Type B pancreatic cell (in vitro differentiated cells): ENCODE measurements at places on chromosomes 7 and 10. TPM values are rescaled to one million over a fixed set of nuclear protein-coding genes. Genes with fewer than 3 reads are reported as not detected.
A peak's percentile ranks its signal among the peaks of the same experiment; 100 is the strongest.

DNA sequence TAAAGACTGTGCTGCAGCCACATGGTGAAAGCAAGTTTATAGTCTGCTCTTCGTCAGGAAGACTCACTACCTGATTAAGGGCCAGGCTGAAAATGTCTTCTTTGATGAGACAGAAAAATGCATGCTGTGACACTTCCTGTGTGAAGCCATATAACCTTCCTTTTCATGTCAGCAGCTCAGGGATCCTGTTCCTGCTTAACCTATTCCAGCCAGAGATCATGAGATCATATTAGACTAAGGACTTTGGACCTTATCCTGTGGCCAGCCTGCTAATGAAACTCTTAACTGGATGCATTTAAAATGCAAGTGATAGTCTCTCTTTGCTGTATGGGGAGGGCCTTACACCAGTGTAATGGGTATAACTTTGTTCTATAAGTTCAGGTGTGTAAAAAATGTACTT lies 165.2 kb downstream of the PTEN start:
- no peak for DNase-seq

DNA sequence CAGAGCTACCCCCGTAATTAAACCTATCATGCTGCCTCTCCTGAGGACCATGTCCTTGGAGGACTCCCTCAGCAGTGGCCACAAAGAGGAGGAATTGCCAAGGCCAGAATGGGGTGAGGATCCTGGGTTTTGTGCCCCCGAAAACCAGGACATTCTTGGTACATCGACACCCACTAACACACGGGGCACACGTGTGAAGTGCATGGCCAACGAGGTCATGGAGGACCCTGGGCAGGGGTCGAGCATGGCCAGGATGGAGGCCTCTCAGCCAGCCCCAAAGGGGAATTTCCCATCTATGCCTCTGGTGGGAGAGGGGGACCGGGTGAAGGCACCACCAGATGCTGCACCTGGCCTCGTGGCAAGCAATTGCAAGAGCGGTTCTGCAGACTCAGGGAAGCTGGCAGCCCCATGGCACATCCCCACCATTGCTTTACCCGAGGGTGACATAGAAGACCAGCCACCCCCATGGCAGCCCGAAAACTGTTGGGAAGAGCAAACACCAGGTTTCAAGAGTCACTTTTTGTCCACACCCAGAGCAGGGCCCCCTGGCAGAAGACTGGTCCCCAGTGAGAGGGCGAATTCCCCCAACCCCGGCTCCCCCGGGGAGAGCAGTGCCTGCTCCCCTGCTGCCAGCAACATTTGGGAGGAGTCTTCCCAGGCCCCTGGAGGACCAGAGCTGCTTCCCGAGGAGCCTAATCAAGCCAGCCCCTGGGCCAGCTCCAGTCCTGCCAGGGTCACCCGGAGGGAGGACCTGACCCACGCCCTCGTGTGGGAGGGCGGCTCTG lies 26.4 kb downstream of the C10orf71 start:
- DNase-seq: peak; percentile 49

DNA sequence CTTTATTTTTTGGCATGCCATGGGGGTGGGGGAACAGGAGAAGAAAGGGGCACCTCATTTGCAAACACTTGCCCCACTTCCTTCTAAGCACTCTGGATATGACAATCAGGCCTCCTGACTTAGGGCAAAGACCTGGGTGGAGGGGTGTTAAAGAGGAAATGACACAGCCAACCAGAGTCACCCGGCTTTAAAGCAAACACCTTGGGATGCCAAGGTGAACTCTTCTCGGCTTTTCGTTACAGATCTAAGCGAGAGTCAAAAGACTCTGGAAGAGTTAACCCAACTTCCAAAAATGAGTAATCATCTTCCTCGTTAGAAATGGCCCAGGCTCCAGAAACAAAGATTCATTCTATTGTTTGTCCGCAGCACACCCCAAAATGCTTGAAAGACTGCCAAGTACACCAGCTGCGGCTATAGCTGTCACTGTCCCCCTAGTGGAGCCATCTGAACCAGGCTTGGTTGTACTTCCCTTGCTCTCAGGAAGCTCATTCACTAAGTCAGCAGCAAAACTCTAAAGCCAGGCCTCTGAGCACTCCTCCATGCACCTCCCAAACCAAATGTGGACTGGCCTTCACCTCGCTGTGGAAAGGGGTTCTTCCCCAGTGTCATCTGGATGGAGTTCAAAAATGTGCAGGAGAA lies 24.8 kb downstream of the FAM53B start:
- no peak for DNase-seq

DNA sequence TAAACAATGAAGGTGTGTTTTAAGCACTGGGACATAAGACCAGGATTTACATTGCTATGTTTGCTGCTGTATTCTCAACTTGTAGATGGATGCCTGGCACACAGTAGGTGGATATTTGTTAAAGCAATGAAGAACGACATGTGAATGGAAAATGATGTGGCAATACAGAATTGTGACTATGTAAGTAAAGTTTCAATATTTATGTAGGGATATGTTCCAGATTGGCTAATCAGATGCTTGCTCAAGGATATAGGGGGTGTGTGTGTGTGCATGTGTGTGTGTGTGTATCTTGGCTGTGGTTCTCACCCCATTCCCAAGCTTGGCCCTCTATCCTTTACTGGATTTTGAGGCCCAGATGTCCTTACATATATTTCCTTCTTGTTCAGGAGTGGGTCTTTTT lies 42.7 kb upstream of the LAMB1 start:
- DNase-seq: no peak

- no peak for DNase-seq
Measured at GRCh38 chr10:112535531-112535951, 88.5 kb downstream of the VTI1A start.

DNA sequence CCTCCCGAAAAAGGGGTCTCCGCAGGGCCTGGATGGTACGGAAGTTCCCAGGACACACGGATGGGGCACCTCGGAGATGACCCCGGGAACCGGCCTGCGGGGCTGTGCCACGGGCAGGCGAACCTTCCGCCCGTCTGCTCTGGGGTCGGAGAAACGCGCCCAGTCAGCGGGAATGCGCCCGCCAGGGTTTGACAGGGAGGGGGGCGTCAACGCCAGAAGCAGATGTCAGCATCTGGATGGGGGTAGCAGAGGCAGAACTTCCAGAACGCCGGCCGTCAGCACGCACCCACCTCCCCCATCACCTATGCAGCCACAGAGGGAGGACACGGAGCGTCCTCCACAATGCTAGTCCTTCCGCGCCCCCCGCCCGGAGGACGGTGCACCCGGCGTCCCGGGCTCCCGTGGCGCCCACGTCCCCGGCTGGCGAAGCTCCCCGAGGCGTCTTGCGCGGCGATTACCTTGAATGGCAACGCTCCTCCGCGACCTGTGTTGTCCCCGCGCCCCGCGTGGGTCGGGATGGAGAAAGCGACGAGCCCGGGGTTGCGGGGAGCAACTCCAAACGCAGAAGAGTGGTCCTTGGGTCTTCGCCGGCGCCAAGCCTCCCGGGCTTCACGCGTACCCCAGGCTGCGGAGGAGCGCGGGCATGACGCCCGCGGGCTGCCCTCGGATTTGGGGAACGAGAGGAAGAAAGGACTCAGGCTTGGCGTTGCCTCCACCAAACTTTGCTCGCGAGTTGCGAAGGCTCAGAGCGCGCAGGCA lies 561 bp downstream of the FGFR2 start:
- no peak for DNase-seq

DNA sequence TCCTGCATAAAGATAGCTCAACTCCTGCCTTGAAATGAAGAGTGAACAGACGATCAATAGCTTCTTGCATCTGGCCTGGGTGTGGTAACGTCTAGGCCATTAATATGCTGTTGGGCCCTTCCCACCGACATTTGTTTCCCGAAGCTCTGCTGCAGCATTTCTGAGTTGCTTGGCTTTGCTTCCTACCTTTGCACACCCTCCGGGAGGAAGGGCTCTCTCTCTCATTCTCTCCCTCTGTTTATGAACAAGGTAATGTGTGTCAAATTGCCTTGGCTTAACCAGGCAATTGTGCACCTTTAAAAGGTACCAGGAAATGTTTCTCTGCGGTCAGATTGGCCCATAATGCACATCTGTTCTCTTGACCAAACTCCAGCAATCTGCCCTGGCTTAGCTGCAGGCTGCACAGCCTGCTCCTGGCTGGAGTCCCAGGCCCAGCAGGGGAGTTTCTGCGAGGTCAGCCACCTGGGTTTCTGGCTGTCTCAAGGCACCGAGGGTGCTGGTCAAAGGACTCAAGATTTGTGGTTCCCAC lies 223.7 kb downstream of the SNX10 start:
- DNase-seq: no peak

DNA sequence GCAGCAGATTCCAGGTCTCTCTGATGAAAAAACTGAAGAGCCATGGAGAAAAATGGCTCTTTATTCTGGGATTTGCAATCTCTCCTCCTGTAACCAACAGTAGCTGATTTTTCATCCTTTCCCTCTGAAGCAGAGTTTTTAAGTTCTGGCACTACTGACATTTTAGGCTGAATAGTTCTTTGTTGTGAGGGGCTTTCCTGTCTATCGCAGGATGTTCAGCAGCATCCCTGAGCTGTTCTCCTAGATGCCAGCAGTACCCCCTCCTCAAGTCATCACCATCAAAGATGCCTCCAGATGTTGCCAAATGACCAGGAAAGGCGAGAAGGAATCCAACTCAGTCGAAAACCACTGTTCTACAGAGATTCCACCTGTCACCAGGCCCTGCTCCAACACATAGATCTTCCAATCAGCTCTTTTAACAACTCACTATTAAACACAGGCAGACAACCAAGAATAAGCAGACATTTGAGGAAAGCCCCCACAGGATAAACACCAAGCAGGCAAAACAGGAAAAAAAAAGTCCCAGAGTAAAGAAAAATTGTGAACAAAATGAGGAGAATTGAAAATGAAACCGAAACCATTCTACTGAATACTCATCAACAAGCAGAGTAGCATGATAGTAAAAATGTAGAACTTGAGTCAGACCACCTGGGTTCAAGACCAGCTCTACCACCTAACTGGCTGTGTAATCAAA lies 124.8 kb downstream of the MPP7 start:
- no peak for DNase-seq

DNA sequence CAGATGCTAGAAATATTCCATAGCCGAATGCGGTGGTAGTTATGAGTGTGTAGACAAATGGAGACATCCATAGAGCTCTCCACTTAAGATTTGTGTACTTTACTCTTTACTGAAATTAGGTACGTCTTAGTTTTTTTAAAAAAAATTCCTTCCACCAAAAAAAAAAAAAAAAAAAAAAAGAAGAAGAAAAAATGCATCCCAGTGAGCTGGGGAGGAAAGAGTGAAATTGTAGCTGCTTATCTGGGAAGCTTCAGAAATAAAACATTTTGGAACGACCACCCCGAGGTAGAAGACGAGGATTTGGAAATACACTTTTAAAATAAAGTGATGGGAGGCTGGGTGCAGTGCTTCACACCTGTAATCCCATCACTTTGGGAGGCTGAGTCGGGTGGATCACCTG lies 53.8 kb downstream of the RGS10 start:
- DNase-seq: no peak

- no peak for DNase-seq
Measured at GRCh38 chr10:102633287-102633686, 11.0 kb upstream of the TRIM8 start.

DNA sequence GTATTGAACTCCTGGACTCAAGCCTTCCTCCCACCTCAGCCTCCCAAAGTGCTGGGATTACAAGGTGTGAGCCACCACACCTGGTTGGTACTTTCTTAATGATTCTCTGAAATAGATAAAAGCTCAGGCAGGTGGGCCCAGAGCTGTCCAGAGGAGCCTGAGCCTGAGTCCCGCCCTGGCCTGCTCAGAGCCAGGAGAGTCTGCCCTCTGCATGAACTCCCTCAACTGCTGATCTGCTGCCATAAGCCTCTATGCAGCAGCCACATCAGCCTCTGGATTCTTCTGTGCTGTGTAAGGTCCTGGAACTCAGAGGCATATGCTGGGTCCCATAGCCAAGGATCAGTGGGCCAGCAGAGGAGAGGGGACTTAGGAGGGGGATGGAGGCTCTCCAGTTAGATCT lies 23.1 kb upstream of the DDIT4 start:
- DNase-seq: no peak

GRCh38 chr10:21355591-21356011 lies 169.9 kb downstream of the SKIDA1 start:
- DNase-seq: no peak

- DNase-seq: no peak
Measured at GRCh38 chr7:112067632-112068540, 138.3 kb downstream of the DOCK4 start.

GRCh38 chr7:10584886-10585285 lies 388.8 kb upstream of the PHF14 start:
- no peak for DNase-seq

DNA sequence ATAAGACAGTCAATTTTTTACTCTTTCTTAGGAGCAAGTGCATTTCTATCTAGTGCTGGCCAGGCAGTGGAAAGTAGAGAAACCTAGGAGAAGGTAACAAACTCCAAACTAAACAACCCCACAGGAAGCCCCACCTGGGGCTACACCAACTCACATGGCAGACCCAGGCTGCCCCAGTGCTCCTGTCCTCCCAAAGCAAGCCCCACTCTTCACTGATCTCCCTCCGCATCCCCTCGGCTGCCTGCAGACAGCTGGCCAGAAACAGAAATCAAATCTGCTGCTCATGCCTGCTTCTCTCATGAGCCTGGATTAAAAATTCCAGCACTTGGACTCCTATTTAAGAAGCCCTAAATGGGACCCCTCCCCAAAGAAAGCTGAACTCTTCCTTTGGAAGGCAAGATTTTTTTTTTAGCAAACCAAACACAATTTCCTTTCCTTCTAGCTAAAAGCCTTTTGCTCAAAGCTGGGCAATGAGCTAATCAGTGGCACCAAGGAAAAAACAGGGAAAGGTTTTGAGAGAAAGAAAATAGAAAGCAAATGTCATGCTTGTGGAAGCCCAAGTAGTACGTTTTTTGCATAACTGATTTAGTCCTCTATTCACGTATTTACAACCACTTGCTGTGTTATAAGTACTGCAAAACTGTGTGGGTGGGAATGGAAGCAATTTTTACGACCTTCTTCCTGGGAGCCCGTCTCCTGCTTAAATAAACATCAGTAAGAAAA lies 10.8 kb downstream of the PDE1C start:
- no peak for DNase-seq

- DNase-seq: no peak
Measured at GRCh38 chr7:152664636-152665035, 11.3 kb downstream of the XRCC2 start.

The SEMA3D gene
- 52.9 and 87.6 TPM in 2 replicates for total RNA-seq

The CYP2C19 gene
- 3.7 and 6.8 TPM in 2 replicates for total RNA-seq

The SYT15 gene
- total RNA-seq: 1.2 and 1.3 TPM in 2 replicates

The PRSS37 gene
- total RNA-seq: not detected in 2 replicates

The NPSR1 gene
- not detected in 2 replicates for total RNA-seq

The ITGA8 gene
- total RNA-seq: 1.1 and 10.1 TPM in 2 replicates

The GDF2 gene
- total RNA-seq: not detected in 2 replicates

The ADIRF gene
- total RNA-seq: 1.5 TPM in 1 of 2 replicates, not detected in the other

The NPTX2 gene
- total RNA-seq: 14.2 and 24.6 TPM in 2 replicates

The NOLC1 gene
- 74.8 and 88.0 TPM in 2 replicates for total RNA-seq

The CLDN3 gene
- 13.6 and 41.7 TPM in 2 replicates for total RNA-seq
